ENCODE measurements at places on chromosomes 7 and 10. TPM values are rescaled to one million over a fixed set of nuclear protein-coding genes. Genes with fewer than 3 reads are reported as not detected.

GRCh38 chr7:108629651-108630400, 60.2 kb downstream of the DNAJB9 start:
- peak; percentile 57 for DNase-seq

The GFRA1 gene
- 2.7 TPM for polyA plus RNA-seq

- DNase-seq = no peak
Measured at GRCh38 chr10:119254335-119254734, 47.0 kb downstream of the GRK5 start.

DNA sequence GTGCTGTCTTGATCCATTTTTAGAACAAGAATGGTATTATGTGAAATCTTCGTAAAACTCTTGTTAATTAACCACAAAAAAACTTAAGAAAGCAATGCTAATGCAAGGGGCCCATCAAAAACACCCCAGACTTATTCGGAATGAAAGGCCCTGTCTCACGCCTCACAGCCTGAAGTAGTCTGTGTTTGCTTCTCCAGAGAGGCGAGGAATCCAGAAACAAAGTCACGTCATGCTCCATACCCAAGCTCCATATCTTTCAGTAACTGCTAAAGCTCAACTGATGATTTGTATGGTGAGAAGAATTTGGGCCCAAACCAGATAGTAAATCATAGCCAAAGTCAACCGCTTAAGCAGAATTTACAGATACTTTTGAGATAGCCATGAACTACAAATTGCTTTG, 155.4 kb downstream of the ATE1 start:
- no peak for DNase-seq

GRCh38 chr10:114684084-114684821, 26.2 kb upstream of the ABLIM1 start:
- peak; percentile 91 for DNase-seq

The TAS2R38 gene
- not detected for polyA plus RNA-seq

GRCh38 chr7:44824894-44825526, 22.9 kb downstream of the H2AZ2 start:
- no peak for DNase-seq

GRCh38 chr10:27245836-27246235, 5.2 kb upstream of the ACBD5 start:
- DNase-seq = no peak

DNA sequence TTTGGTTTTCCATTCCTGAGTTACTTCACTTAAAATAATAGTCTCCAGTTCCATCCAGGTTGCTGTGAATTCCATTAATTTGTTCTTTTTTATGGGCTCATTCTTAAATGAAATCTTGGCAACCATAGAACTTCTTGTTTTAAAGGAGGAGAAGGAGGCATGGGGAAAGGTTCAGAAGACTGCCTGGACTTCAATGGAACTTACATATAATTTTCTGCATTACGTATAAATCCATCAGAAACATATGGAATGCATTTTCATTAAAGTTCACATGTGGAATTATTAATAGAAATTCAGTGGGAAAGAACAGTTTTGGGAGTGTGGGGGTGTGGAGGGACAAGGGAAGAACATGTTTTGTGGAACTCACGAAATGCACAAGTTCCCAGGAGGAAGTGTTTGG, 176.6 kb upstream of the PRKCQ start:
- no peak for DNase-seq

- peak; percentile 88 for DNase-seq
Measured at GRCh38 chr10:70589762-70590654, 12.5 kb downstream of the PRF1 start.

- DNase-seq = no peak
Measured at GRCh38 chr10:129253161-129253864, 213.7 kb upstream of the MGMT start.

DNA sequence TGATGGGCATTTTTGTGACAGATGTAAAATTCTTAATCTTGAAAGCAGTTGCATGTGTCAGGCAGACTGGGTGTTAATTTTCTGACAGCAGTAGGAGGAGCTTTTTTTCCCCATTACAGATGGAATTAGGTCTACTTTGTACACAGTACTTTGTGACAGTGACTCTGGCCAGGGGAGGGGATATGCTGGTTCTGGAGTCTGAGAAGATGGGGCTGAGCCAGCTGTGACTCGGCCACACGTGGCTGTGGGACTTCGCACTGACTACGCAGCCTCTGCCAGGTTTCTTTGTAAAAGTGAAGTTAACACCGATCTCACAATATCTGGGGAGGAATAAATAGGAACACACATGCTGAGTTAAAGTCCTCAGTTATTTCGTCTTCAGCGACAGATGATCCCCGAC, 95.4 kb downstream of the MGMT start:
- DNase-seq = no peak

The HECW1 gene
- 0.16 TPM for polyA plus RNA-seq

- DNase-seq = peak; percentile 70
Measured at GRCh38 chr7:50207686-50208255, 96.7 kb upstream of the IKZF1 start.

The FOXI2 gene
- polyA plus RNA-seq = not detected

The SH2D4B gene
- not detected for polyA plus RNA-seq

GRCh38 chr7:50463035-50463434, 12.9 kb upstream of the FIGNL1 start:
- DNase-seq = no peak

DNA sequence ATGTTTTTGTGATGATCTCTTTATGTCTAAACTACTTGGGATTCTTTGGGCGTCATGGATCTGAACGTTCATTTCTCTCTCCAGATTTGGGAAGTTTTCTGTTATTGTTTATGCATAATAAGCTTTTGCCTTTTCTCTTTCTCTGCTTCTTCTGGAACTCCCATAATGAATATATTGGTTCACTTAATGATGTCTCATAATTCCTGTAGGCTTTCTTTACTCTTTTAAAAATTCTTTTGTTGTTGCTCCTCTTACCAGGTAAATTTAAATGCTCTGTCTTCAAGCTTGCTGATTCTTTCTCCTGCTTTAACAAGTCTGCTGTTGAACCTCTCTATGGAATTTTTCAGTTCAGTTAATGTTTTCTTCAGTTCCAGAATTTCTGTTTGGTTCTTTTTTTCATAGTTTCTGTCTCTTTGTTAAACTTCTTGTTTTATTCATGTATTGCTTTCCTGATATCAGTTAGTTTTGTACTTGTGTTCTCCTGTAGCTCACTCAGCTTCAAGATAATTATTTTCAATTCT, 317.5 kb downstream of the PLXDC2 start:
- DNase-seq = no peak

DNA sequence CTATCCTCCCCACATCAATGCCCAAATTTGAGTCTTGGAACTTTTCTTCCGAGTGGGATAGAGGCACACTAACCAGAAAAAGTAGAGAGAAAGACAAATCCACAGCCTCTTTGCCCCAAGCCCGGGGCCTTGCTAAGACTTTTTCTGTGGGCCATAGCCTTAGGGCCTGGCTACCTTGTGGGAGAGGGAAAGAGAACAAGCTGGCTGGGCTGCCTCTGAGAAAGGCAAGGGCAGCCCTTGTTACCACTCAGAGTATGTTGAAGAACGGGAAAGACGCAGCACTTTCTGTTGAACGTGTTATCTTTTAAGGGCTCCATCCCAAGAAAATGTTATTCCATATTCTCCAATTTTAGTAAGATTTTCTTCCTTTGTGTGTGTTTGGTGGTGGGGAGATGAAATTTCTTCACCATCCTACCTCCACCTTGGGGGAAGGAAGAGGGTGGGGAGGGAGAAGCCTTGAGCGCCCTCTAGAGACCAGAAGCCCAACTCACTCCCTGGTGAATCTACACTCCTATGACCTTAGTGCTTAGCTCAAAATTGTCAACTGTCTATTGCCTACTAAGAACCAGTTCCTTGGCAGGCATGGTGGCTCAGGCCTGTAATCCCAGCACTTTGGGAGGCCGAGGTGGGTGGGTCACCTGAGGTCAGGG, 3.9 kb upstream of the NRF1 start:
- DNase-seq = no peak

DNA sequence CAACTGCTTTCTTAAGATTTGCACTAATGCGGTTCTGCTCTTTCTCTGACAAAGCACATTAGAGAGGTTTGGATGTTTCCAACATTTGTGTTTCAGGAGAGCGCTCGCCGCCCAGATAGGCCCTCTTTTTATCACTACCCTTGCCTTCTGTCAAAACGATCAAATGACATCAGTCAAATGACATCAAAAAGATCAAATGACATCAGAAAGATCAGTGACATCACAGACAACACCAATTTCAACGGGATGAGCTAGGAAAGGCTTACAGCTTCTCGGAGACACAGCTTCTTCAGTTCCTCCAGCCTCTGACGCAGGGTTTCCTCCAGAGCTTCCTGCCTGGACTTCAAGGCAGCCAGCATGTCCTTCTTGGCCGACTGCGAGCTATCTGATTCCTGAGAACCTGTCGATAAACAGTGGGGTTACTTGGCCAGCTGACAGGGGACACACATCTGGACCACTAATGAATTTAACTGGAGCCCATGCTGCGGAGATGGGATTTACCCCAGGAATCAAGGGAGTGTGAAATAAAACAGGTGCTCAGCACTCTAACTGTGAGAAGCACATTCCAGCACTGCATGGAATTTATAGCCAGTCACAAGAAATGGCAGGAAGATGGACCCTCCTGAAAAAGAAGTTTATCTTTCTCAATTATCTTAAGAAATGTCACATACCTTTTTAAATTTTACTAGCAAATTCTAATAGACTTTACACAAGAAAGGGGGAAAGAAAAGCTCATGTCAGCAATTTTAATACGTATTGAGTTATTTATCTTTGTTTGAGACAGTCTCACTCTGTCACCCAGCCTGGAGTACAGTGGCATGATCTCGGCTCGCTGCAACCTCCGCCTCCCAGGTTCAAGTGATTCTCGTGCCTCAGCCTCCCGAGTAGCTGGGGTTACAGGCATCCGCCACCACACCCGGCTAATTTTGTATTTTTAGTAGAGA, 88.2 kb downstream of the PRPF18 start:
- no peak for DNase-seq

- peak; percentile 22 for DNase-seq
Measured at GRCh38 chr10:120456626-120457430, at the start of gene PLPP4. PLPP4 (plus strand) TSS chr10:120457227; CDS start chr10:120457306, 79 bp downstream.

DNA sequence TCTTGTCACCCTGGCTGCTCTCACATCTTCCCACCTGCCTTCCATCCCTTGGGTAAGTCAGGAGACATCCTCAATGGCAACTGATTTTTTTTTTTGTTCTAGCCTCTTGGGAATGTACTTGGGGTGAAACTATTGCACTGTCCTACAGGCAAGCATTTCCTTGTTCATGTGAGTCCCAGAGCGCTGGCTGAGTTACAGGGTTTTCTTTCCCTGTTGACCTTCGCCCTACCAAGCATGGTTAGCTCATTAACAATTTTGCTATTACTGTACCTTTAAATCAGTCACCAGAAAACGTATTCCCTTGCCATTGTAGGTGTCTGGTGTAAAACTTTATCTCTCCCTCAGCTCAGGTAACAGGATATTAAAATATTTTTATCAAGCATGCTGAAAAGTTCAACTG, 98.9 kb downstream of the PRLHR start:
- no peak for DNase-seq

GRCh38 chr10:131143425-131144165, 167.9 kb downstream of the TCERG1L start:
- no peak for DNase-seq

DNA sequence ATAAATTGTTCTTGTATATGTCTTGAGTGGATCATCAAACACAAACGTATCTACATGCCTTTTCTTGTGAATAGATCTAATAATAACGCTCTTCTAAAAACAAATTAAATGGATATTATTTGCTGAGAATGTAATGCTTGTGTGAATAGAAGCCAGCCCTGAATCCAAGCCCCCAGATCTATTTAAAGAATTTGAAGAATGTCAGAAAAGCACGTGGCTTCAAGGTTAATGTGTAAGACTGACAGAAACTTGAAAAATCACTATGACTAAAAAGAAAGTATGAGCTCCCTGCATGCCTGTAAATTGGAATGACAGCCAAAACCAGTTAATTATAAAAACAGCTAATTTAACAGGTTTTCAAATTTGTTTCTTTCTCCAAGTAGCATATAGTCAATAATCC, 43.2 kb upstream of the ATRNL1 start:
- no peak for DNase-seq

- no peak for DNase-seq
Measured at GRCh38 chr7:18570890-18571478, 75.4 kb downstream of the HDAC9 start.

- peak; percentile 83 for DNase-seq
Measured at GRCh38 chr10:110209454-110209925, 2.1 kb downstream of the MXI1 start.

DNA sequence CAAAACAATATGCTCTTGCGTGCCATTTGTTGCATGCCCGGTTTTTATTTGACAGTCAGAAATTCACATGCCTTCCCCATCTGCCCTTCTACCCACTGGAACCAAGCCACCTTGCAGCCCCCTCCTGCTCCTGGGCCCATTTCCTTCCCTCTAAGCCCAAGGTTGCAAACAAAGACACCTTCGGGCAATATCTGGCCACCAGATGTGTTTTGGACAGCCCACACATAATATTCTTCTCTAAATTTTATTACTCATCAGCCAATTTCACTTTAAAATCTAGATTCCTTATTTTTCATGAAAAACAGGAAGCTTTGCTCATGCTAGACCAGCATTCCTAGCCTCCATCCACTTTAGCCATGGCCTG, 18.2 kb upstream of the C10orf105 start:
- DNase-seq = no peak

The ATOH7 gene
- polyA plus RNA-seq = 0.05 TPM

- DNase-seq = peak; percentile 48
Measured at GRCh38 chr7:129780974-129781927, 169.7 kb downstream of the NRF1 start.

DNA sequence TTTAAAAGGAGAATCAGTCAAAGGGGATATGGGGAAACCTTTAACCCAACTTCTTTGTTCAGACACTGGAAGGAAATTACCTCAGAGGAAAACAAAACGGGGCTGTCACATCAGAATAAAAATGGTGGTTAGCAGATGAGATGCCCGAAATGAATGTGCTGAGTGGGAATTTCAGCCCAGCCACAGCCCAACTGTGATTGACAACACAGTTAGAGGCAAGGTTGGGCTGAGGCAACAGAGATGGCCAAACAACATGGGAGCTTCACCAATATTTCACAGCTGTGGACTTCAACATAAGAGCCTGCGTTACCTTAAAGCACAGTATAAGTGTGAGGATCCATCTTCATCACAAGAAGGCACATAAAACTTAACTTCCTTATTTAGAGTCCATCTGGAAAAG, 133.5 kb upstream of the PTPRZ1 start:
- no peak for DNase-seq

DNA sequence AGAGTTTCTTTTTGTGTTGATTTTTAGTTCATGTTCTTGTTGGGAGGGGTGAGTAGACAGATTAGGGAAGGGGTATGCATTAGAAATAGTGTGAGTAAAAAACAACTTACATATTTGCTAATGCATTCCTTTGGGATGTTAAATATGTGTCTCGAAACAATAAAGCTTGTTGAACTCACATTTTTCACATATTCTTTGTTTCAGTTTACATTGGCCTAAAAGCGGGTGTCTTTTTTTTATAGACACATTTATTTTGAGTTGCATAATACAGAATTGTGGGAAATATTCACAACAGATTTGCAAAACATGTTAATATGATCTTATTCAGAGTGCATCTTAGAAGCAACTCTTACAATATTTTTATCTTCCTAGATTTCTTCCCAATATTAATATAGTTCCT, 337.5 kb upstream of the CNTNAP2 start:
- DNase-seq = no peak

All from right cardiac atrium (tissue), 5 donors.